Adrenal gland (tissue), 19 donors: ENCODE measurements at places on chromosomes 12 and 14. TPM values are rescaled to one million over a fixed set of nuclear protein-coding genes. Genes with fewer than 3 reads are reported as not detected.
A peak's percentile ranks its signal among the peaks of the same experiment; 100 is the strongest.

- H3K4me1 ChIP-seq: peaks cover 14% of the 10 kb centered on the region
- H3K4me3 ChIP-seq: no peak overlapping the region
- DNase-seq: no peak
- H3K36me3 ChIP-seq: no peaks in the 10 kb centered on the region
- H3K27ac ChIP-seq: no peak overlapping the region
Measured at GRCh38 chr12:89951050-89951693, 242.5 kb upstream of the ATP2B1 start.

DNA sequence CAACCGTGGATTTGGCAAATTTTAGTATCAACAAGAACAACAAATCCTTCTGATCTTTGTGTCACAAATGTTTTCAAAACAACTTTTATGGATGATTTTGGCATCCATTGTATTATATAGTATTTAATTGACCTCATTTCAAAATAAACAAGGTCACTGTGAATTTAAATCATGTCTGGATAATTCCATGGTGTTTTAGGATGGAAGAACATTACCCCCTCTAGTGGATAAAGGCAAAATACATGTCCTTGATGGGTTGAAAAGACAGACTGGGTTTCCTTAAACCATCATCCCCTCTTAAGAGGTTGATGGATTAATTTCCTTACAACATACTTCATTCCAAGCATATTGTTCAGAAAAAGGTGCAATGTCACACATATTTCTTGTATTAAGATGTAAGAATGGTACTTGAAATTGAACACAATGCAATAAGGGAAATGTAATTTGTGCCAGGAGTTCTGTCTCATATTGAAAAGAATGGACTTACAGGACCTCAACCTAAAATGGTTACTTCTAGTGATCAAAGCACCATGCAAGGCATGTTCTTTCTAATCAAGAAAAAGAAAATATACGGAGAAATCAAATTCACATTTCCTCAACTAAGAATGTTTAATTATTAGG is 352.0 kb downstream of the BCAT1 start:
- H3K4me3 ChIP-seq: no peak overlapping the region
- DNase-seq: no peak
- H3K27ac ChIP-seq: no peak overlapping the region
- no peaks in the 10 kb centered on the region for H3K36me3 ChIP-seq
- H3K4me1 ChIP-seq: no peaks in the 10 kb centered on the region
- H3K27me3 ChIP-seq: no peaks in the 10 kb centered on the region

GRCh38 chr12:54940727-54941315 is 43.7 kb downstream of the TESPA1 start:
- no peak overlapping the region for H3K4me3 ChIP-seq
- no peak overlapping the region for H3K27ac ChIP-seq
- H3K36me3 ChIP-seq: no peaks in the 10 kb centered on the region
- no peak for DNase-seq
- H3K27me3 ChIP-seq: no peaks in the 10 kb centered on the region

DNA sequence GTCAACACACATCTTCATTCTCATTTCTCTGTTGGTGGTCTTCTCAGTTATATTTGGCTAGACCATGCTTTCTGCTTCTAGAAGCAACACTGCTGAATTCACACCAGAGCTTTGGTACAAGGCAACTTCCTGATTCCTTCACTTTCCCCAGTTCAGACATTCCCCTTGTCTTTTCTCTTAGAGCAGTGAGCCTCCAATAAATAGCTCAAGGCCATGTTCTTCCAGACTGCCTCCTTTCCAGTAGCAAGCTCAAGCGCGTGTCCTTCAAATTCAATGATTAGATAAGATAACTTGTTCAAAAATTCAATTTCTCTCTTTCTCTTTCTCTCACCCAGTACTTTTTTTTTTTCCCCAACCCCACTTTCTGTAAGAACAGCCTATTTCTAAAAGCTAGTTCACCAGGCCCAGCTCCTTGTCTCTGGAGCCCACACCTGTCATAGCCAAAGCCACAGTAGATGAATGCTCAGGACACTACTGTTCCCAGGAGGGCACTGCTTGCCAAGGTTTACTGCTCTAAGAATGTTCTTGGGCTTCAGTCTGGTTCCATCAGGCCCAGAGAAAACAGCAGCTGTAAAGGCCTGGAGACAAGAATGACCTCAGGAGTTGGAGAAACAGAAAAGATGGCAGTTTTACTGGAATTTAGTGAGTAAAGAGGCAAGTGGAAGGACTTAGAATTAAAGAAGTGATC is 17.7 kb downstream of the TBK1 start:
- H3K4me1 ChIP-seq: peaks cover 33% of the 10 kb centered on the region
- H3K27ac ChIP-seq: peak overlapping the region; percentile 72
- no peaks in the 10 kb centered on the region for H3K36me3 ChIP-seq
- DNase-seq: no peak

GRCh38 chr12:12486661-12487240 is 75.9 kb downstream of the DUSP16 start:
- H3K4me1 ChIP-seq: peaks cover 16% of the 10 kb centered on the region
- peak overlapping the region; percentile 89 for H3K27ac ChIP-seq
- H3K4me3 ChIP-seq: no peak overlapping the region
- no peaks in the 10 kb centered on the region for H3K36me3 ChIP-seq
- peak; percentile 72 for DNase-seq

DNA sequence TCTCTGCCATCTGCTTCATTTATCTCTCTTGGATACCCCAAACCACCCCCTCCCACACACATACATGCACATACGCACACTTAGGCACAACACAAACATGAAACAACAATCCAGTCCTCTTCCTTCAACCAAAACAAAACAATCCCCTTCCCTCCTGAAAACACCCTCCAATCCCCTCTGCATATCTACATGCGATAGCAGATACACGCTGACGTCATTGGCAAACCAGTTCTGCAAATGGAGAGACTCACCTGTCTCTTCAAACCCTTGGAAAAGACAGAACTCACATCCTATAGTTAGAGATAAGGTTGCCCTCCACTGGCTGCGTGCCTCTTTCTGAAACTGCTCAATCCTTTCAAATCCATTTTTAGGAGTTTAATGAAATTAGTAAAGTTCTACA is 37.2 kb upstream of the RMST start:
- no peaks in the 10 kb centered on the region for H3K4me1 ChIP-seq
- no peak for DNase-seq
- H3K27ac ChIP-seq: no peak overlapping the region
- H3K27me3 ChIP-seq: no peaks in the 10 kb centered on the region

DNA sequence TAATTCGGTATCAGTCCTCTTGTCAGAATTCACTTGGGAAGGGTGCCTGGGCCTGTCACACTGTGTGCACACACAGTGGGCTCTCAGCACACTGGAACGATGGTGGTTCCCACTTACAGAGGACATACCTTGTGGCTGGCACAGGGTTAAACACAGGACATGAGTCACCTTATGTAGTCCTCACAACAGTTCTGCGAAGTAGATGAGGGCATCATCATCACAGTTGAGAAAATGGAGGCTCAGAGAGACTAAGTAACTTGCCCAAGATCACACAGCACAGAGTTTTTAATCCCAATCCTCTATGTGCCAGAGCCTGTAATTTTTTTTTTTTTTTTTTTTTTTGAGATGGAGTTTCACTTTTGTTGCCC is 90.7 kb downstream of the NINJ2 start:
- no peaks in the 10 kb centered on the region for H3K36me3 ChIP-seq
- H3K27me3 ChIP-seq: no peaks in the 10 kb centered on the region
- no peak for DNase-seq
- H3K27ac ChIP-seq: peak overlapping the region; percentile 96

The RNF212B gene
- total RNA-seq: not detected

GRCh38 chr12:120961604-120962531 is 16.5 kb upstream of the HNF1A start:
- no peak overlapping the region for H3K27ac ChIP-seq
- H3K4me3 ChIP-seq: no peak overlapping the region

The GPRC5D gene
- not detected for total RNA-seq

DNA sequence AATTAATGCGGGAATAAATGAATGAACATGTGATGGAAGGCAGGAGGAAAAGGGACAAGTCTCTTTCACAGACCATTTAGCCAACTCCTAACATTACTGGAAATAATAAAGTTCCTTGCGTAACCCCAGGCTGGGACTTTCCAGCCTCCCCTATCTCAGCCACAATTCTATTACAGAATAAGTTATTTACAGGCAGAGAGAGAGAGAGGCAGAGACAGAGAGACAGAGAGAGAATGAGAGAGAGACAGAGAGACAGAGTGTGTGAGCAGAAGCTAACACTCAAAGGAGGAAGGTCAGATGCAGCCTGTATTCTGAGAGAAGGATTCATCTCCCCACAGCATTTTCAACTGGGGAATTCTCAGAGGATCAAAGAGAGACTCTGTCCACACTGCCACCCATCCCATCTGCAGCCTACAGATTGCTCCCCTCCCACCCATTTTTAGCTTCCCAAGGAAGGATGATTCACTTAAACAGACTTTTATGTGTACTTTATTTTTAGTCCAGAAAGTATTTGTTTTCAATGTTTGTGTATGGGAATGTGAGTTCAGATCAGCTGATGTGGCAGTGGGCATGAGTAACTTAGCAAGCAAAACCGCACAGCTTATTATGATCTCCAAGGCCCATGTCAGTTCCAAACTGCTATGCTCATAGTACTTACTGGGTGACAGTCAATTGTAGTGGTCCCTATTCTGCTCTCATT is 165.7 kb downstream of the CAND1 start:
- H3K36me3 ChIP-seq: no peaks in the 10 kb centered on the region
- no peaks in the 10 kb centered on the region for H3K27me3 ChIP-seq
- DNase-seq: no peak

GRCh38 chr12:64882687-64883086 is 58.2 kb downstream of the TBC1D30 start:
- DNase-seq: no peak
- no peak overlapping the region for H3K27ac ChIP-seq
- no peaks in the 10 kb centered on the region for H3K4me1 ChIP-seq
- no peaks in the 10 kb centered on the region for H3K27me3 ChIP-seq

DNA sequence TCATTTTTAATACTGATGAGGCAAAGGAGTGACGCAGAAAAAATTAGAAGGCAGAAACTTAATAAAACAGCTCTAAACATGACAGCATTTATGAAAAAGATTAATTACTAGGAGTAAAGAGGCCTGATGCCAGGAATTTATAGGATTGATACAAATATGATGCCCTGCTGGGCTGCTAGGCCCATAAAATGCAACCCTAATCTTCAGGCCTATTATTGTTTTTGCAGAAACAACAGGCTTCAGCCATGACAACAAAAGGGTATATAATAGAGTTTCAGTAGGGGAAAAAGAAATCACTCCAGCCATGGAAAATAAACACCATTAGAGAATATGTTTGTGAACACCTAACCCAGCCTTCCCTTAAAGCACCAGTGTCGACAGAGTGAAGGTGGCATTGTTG is 50.6 kb downstream of the OTX2 start:
- no peaks in the 10 kb centered on the region for H3K4me1 ChIP-seq
- no peak overlapping the region for H3K27ac ChIP-seq
- DNase-seq: no peak
- no peaks in the 10 kb centered on the region for H3K27me3 ChIP-seq
- H3K36me3 ChIP-seq: no peaks in the 10 kb centered on the region
- H3K4me3 ChIP-seq: no peak overlapping the region

- peaks cover 19% of the 10 kb centered on the region for H3K4me1 ChIP-seq
- no peaks in the 10 kb centered on the region for H3K27me3 ChIP-seq
- H3K4me3 ChIP-seq: no peak overlapping the region
- DNase-seq: peak; percentile 16
Measured at GRCh38 chr12:44876544-44877410, 662 bp upstream of the NELL2 start.

The CLEC2B gene
- total RNA-seq: 17.0 TPM

DNA sequence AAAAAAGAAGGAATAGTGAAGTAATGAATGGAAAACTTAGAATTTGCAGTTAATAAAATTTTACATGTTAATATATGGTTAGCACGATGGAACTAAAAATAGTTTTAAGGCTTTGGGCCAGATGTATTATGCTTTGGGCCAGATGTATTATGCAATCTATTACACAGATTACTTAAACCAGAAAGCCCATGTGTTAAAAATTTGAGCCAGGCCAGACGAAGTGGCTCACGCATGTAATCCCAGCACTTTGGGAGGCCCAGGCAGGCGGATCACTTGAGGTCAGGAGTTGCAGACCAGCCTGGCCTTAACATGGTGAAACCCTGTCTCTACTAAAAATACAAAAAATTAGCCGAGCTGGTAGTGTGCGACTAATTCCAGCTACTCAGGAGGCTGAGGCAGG is 17.2 kb downstream of the IFT81 start:
- no peak overlapping the region for H3K4me3 ChIP-seq
- no peaks in the 10 kb centered on the region for H3K4me1 ChIP-seq
- H3K36me3 ChIP-seq: no peaks in the 10 kb centered on the region
- no peak for DNase-seq
- no peak overlapping the region for H3K27ac ChIP-seq

DNA sequence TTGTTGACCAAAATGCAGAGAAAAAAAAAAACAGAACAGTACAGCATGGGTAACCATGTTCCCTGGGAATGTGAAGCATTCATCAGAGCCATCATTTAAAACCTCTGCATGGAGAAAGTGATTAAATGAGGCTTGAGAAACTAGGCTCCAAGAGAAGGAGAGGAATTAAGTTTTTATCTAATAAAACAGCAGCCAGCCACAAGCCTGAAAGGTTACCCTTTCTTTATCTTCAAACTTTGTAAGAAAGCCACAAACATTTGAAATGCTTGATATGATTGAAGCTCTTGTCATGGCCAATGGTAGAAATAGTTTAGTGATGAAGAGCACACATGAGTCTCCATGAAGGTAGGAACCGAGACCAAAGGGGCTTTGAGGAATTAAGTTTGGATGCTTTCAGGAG is 144.9 kb upstream of the SYT1 start:
- no peaks in the 10 kb centered on the region for H3K27me3 ChIP-seq
- no peaks in the 10 kb centered on the region for H3K4me1 ChIP-seq
- DNase-seq: no peak
- no peak overlapping the region for H3K27ac ChIP-seq

DNA sequence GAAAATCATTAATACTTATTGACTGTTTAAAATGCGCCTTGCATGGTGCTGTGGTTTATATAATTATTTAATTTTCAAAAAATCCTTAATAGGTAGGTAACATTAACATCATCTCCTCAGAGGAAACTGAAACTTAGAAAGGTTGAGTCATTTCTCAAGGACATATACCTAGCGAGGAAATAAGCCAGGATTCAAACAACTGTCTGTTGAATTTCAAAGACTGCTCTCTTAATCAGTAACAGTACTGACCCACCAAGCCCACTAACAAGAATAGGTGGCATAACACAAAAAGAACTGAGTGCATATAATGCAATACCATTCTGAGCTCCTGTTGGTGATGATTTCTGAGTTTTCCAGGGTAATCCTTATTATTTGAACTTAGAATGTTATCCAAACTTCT is 174.3 kb downstream of the SOX5 start:
- no peak overlapping the region for H3K27ac ChIP-seq
- DNase-seq: no peak
- H3K4me1 ChIP-seq: no peaks in the 10 kb centered on the region
- no peaks in the 10 kb centered on the region for H3K27me3 ChIP-seq
- H3K4me3 ChIP-seq: no peak overlapping the region
